ENCODE measurements at places on chromosomes 1 and 21.

DNA sequence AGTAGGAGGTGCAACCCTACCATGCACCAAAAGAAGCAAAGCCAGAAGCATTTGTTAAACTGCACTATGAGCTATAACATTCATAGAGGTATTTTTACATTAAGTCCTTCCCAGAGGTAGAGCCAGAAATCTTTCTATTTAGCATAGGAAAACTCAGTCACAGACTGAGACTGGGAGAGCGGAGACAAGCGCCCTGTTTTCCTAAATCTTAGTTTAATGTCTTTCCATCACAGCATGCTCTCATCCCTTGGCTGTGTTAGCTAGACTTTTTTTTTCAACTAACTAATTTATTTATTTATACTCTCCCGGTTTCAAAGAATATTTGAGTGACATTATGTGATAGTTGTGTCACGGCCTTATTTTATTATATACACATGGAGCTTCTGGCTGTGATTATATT is 304.1 kb downstream of the LMX1A start:
- no peak for DNase-seq

- no peak for DNase-seq
Observed at GRCh38 chr21:41865002-41865777, 14.0 kb downstream of the PRDM15 start.

DNA sequence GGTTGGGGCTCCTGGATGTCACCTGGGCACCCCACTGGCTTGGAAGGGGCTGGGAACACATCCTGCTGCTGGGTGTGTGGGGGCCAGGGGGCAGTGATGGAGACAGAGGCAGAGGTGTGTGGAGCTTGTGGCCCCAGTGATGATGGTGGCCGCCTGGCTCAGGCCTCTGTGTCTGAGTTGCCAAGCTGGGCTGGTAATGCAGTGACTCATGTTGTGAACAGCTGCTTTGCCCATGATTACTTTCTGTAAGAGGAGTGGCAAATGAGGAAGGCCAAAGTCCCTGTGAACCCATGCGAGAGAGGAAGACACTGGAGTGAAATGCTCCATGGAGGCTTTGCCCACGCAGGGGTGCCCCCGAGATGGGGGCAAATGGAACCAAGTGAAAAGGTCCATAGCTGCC is 86.8 kb downstream of the KCNJ6 start:
- no peak for DNase-seq

DNA sequence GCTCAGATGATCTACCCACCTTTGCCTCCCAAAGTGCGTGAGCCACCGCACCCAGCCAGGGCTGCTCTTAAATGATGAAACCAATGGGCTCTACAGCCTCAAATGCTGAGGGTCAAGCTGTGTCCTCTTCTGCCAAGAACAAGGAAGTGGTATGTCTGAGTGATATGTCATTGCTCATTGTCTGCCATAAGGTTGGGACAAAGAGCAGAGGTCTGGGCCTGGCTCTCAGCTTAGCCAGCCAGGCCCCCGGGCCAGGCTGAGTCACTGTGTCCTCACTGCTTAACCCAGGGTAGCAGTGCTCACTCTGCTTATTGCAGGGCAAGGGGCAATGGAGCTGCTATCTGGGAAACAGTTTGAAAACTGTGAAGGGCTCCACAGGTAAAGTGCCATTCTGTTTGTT is 8.3 kb upstream of the ETS2 start:
- no peak for DNase-seq

DNA sequence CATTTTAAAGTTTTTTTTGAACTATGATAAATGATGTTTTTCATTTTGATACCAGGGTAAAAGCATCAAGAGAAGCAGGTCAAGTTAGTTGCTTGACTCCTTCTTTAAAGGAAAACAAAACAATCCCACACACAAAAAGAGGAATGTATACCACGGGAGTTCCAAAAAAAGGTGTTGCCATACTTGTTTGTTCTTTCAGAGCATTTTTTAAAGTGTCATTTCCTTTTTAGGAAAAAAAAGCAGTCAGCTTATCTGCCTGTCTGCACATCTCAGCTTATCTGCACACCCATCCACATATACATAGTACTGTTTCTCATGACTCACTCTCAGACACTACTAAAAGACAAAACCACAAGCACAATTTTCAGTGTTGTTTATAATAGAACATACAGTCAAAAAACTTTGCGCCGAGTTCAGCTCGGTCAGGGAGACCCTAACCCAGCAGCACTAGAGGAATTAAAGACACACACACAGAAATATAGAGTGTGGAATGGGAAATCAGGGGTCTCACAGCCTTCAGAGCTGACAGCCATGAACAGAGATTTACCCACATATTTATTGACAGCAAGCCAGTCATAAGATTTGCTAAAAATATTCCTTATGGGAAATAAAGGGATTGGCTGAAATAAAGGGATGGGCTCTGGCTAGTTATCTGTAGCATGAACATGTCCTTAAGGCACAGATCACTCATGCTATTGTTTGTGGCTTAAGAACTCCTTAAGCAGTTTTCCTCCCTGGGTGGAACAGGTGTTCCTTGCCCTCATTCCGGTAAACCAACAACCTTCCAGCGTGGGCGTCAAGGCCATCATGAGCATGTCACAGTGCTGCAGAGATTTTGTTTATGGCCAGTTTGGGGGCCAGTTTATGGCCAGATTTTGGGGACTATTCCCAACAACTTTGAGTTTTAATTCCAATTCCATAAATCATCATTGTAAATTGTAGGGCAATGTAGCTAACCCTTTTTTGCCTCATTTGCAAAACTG is 11.4 kb upstream of the MNDA start:
- DNase-seq = peak; percentile 44

DNA sequence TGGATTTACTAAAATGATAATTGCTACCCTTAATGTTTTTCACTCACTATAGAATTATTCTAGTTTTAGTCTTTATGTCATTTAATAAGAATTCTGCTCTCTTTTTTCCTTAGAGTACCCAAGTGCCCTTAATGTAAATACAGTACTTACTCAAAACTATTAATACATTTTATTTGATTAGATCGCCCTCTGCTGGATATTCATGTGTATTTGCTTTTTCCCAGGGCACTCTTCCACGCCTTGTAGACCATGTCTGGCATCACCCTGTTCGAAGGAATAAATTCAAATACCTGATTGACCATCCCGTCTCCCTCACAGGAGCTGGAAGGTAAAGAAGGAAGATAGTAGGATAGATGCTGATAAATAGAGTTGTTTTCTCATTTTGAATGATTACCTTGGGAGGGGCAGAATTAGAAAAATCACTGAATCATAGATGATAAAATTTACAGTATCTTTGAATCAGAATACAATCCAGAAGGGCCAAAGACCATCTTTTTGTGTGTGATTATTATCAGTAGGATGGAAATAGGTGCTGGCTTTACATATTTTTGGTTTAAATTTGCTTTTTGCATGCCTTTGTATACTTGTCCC is 4.1 kb downstream of the AXDND1 start:
- DNase-seq = peak; percentile 80

DNA sequence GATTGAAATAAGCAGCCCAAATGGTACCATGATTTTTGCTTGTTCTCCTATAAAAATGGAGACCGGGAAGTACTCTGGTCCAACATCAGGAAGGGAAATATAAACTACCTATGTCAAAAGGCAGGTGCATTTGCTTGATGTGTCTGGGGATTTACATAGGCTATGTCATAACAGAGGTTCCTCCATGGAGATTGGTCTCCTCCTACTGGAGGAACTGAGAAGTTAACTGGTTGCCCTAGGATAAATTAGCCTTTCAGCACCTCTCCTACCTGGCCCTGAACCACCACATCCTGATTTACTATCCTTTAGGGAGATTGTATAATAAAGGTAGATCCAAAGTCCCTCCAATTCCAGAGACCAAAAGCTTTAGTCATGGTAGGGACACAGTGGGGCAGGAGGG is 1109.3 kb upstream of the B3GALT2 start:
- DNase-seq = peak; percentile 75

- no peak for DNase-seq
Observed at GRCh38 chr1:68805097-68805641, 308.3 kb upstream of the DEPDC1 start.

DNA sequence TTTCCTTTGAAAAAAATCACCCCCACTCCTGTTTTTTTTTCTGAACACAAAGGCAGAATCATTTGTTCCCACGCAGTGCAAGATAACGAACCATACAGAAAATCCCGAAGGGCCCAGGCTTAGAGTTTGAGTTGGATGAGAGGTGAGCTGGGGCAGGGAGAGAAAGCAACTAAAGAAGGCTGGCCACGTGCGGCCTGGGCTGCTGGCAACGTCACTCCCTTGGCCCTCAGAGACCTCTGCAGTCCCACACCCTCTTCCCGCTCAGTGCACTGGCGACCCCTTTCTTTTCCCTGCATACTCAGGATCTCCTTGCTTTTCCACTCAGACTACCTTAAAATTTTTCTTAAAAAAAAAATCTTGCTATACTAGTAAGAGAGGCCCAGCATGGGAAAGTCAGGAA is 28.2 kb upstream of the CRNN start:
- DNase-seq = no peak

DNA sequence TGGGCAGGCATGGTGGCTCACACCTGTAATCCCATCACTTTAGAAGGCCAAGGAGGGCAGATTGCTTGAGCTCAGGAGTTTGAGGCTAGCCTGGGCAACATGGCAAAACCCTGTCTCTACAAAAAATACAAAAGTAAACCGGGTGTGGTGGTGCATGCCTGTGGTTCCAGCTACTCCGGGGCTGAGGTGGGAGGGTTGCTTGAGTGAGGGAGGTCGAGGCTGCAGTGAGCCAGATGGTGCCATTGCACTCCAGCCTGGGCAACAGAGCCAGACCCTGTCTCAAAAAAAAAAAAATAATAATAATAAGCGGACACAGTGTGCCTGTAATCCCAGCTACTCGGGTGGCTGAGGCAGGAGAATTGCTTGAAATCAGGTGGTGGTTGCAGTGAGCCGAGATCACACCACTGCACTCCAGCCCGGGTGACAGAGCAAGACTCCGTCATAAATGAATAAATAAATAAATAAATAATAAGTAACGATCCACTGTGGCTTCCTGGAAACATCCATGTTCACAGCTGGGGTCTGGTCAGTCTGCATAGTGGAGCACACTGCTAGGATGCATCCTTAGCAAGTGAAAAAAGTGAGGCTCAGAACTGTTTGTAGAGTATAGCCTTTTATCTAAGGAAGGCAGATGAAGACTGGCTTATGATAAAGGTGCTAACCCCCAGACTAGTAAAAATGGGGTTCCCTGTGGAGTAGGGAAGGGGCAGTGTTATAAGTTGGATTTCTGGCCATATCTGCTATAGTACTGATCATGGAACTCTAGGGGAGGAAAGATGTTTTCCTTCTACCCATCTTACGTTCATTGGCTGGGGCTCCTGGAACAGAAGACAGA is 15.7 kb downstream of the PKNOX1 start:
- peak; percentile 14 for DNase-seq

DNA sequence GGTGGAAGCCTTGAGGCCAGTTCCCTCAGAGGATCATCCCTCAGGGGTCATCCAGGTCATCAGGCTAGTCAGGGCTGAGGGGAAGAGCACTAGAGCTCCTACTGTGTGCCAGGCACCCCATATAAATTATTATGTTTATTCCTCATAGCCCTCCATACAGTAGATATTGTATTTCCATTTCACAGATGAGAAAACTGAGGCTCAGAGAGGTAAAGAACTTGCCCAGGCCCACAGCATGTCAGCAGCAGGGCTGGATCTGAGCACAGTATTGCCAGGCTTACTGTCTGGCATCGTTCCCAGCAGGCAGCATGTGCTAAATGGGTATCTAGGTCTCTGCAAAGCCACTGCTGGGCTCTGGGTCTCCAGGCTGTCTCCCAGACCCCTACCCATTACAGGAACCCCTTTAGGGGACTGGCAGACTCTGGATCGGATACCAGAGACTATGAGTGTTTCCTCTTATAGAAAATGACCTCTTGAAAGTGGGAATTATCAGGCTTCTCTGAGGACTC is 153.3 kb downstream of the PTPRU start:
- DNase-seq = no peak
